ENCODE measurements at places on chromosomes 11 and 22.
A peak's percentile ranks its signal among the peaks of the same experiment; 100 is the strongest.

DNA sequence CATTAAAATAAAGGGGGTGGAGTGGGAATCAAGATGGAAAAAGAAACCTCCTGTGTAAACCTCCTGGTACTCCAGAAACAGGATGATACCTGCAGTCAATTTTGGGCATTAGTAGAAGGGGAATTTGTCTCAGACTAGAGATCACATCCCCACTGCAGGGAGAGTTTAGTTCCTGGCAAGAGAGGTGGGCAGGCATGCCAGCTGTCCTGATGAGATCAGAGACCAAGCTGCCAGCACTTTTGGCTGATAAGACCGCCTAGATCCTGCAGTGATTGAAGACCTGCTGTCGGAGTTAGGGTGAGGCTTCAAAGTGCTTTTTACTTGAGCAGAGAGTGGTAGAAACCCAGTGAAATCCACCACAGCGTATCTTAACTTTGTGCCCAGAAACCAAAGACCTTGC, 29.7 kb upstream of the NELL1 start:
- no peak for DNase-seq

DNA sequence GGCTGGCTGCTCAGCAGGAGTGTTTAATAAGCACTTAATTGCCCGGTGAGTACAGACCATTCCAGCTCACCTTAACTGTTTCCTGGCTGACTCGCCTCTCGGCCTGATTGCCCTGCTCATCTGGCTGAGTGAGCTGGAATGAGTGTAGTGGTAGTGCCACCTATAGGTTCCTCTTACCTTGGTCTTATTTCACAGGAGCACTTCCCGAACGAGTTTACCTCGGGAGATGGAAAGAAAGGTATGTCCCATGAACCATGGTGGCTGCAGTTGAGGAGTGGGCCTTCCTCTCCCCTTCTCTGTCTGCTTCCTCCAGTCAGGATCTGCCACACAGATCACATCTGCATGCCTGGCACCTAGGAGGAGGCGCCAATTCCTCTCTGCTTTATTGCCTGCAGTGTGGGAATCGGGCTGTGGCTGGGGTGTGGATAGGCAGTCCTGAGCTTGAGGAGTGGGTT, 26.7 kb downstream of the UPB1 start:
- peak; percentile 93 for DNase-seq

DNA sequence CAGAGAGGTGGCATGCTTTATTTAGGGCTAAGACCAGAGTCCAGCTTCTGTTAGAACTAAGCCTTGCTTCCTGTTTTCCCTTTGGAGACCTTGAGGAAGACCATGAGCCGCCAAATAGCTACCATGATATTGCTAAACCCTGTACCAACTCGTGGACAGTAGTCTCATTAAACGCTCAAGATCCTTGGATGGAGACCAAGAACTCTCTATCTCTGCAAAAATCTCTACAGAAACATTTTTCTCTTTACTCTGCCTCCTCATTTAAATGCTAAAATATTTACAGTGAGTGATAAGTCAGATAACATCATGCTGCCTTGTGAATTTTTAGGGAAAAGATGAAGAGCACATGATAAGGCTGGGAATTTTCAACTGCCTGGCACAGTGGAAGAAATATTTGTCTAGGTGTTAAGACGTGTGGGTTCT, 197.8 kb downstream of the MAML2 start:
- no peak for DNase-seq

- DNase-seq, result no peak
These were observed 1.5 kb downstream of the TMEM121B start for GRCh38 chr22:17119481-17120202.

GRCh38 chr22:23581260-23581650, 1.2 kb upstream of the IGLL1 start:
- no peak for DNase-seq

- DNase-seq, result no peak
These were observed 104.2 kb downstream of the SCN3B start for GRCh38 chr11:123549926-123550917.

DNA sequence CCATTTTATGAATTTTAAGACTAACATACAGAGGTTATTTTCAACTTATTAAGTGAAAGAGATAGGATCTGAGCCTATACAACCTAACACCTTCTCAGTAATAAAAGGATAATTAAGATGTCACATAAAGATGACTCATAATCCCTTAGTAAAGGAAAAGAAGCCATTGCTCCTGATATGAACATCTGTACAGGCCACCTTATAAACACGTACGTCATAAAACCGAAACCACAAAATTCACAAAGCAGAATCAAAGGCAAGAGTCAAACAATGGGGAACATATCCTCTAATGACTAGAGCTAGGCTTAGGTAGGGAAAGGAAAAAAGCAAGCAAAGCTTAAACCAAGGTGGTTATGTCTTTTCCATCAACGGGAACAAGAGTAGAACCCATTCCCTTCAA, 103.5 kb downstream of the KCNA4 start:
- no peak for DNase-seq

DNA sequence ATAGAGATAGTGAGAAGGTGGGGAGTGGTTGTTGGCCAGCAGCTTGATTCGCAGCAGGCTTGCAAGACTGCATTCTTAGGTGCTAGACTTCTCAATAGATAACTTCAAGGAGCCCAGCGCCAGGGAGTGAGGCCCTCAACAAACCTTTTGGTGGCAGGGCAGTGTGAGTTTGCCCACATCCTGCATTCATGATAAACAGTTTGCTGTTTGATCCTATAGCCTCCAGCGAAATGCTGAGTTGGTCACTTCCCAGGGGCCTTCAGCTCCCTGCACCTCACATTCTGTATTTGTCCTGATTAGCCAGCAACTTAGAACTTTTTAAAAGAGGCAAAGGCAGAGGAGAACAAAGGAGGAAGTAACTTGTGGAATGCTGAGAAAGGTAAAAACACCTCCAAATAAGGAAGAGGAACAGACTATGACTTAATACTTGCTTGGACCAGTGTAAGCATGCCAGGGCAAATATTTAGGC, 25.1 kb downstream of the OR10A6 start:
- DNase-seq, result no peak

DNA sequence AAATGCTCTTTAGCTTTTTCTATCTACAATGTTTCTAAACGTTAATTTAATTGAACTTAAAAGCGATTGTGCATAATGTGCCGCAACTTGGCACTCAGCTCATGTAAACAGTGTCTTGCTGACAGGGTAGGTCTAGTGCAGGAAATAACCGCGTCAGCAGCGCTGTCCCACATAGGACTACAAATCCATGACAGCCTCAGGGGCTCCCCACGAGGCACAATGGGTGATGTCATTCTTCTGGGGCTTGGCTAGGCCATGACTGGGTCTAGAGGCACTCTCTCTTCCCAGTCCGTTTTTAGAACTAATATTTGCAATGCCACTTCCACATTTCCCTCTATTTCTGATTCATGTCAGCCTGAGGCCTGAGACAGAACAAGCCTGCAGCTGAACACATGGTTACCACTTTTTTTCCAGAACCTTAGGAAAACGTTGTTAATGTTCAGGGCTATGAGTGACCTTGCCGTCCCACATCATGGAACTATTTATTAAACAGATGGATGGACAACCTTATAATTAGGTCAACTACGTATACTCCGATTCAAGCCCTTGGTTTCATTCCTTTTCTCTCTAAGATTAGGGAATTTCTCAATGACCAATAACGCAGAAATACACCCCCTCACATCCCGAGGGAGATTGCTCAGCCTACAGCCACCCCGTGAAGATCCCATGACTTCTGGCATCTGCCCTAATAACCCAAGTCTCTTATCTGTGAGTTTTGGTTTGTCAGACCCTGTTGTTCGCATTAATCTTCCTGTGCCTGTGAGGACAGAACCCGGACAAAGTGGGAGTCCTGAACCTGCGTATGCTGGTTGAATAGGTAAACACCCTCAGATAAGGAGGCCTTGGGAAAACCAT, 19.4 kb upstream of the SNX32 start:
- DNase-seq, result no peak

DNA sequence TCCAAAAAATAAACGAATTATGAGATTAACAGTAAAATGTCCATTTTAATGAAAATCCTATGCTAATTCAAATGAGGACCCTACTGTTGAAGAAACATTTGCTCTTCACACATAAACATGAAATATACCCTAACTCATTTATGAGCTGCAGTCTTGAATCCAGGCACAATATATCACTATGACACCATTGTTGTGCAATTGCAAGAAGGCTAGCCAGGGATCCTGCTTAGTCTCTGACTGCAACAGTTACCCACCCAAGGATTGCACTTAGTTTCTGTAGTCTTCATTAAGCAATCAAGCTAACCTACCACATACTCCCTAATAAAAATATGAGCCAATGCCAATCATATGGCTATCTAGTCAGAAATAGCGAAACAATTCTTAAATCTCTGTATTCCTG, 981.0 kb upstream of the FAT3 start:
- no peak for DNase-seq

DNA sequence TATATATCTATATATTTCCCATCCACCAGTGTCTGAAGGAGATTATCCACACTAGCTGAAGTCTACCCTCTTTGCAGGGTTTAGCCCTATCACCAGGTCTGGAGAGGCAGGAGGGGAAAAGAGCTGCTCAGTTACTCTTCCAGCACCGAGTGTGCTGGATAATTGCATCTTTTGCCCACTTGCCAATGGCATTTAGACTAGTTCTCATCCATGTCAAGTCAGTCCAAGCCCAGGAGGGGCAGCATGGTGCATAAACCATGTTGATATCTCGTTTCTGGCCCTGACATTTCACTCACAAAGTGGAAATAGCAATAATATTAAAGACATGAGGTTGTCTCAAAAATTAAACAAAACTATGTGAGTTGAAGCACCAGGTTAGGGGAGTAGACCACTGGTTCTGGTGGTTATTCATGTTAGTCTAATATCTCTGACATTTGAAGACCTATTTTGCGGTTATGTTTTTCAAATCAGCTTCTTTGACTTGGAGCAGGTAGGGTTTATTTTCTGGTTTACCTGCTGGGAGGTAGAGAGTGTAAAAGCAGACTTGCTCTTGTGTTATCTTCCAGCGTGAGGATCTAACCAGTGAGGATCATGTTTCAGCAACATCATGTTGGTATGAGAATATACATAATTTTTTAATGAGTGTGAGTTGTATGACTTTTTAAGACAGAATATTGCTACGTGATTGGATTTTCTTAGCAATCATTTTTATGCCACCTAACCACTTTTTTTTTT, 273.2 kb upstream of the KIRREL3 start:
- DNase-seq, result no peak

DNA sequence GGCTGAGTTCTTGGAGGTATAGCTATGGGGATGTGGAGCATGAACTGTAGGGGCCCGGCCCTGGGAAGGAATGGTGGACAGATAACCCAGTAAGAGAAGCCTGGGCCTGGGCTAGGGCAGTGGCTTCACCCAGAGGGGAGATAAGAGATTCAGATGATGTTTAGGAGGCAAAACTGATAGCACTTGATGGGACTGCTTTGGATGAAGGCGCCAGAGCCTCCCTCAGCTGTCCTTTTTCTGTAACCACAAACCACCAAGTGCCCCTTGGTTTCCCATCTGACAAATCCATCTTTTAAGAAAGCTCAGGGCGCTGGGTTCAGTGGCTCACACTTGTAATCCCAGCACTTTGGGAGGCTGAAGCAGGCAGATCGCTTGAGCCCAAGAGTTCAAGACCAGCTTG, 23.4 kb downstream of the RELT start:
- DNase-seq, result no peak

DNA sequence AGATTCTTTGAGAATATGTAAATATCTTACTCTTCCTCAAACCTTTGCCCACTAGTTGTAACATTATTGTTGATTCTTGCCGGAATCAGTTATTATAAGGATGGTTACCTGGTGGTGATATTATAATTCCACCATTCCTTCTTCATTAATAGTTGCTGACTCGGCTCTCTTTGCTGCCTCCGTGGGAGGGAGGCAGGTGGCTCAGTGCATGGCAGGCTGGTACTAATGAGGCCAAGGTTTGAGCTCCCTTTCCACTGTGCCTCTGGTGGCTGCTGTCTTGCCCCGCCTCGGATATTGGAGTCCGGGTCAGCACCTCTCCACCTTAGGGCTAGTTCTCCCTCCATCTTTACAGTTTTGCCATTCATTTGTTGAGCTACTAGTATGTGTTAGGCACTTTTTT, 12.7 kb downstream of the CD6 start:
- DNase-seq, result no peak

Measured in NCI-H1105 treated with DMSO at 0.1 percent for 48 hours (cell line).